Activated T-helper 17 cell treated with anti-CD3 and anti-CD28 coated beads, Interleukin-2, amount 50 U/mL, for 72 hours (primary cell): ENCODE measurements at places on chromosomes 5 and 9.

GRCh38 chr5:75622564-75622963, 11.3 kb downstream of the ANKDD1B start:
- no peak for ATAC-seq

DNA sequence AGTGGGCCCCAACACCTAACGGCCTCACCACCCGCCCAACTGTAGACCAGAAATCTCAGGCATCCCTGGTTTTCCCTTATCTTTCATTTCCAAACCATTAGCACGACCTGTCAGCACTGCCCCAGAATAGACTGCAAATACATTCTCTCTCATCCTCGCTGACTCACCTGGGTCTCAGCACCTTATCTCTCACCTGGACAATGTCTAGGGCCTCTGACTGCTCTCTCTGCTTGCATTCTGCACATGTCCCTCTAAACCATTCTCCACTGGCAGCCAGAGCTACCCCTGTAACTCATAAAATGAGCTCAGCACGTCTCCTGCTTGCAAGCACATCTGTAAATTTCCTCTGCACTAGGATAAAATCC, 12.7 kb downstream of the CKMT2 start:
- ATAC-seq, result no peak

DNA sequence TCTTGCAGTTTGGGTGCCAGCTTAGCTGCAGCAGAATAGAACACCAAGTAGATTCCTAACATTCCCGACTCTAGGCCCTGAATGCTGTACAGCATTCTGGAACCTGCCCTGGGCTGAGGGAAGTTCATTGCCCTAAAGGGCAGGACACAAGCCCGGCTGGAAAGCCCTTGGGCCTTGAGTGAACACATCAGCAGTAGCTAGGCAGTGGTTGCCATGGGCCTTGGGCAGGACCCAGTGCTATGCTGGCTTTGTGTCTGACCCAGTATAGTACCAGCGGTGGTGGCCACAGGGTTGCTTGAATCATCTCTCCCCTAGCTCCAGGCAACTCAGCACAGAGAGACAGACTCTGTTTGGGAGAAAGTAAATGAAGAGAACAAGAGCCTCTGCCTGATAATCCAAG, 137.8 kb downstream of the AGTPBP1 start:
- ATAC-seq, result no peak

- no peak for ATAC-seq
These were observed 150.2 kb downstream of the SGCD start for GRCh38 chr5:156477196-156477595.

DNA sequence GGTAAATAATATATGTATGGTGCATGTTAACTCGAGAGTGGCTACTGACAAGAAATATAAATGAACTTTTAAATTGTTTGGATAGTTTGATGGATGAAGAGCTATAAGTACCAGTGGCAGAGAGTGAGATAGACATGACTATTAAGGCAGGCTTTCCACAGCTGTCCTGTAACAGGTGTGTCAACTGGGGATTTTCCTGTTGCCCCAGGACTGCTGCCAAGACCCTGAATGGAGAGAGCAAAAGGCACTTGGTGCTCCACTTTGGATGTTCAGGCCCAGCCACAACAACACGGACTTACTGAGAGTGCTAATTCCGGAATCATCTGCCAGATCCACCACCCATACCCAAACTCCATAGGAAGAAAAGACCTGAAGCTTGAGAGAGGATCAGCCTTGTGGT, 215.1 kb downstream of the SEC61B start:
- no peak for ATAC-seq
